Endothelial cell (in vitro differentiated cells): ENCODE measurements at places on chromosomes 3 and 15. TPM values are rescaled to one million over a fixed set of nuclear protein-coding genes. Genes with fewer than 3 reads are reported as not detected.

DNA sequence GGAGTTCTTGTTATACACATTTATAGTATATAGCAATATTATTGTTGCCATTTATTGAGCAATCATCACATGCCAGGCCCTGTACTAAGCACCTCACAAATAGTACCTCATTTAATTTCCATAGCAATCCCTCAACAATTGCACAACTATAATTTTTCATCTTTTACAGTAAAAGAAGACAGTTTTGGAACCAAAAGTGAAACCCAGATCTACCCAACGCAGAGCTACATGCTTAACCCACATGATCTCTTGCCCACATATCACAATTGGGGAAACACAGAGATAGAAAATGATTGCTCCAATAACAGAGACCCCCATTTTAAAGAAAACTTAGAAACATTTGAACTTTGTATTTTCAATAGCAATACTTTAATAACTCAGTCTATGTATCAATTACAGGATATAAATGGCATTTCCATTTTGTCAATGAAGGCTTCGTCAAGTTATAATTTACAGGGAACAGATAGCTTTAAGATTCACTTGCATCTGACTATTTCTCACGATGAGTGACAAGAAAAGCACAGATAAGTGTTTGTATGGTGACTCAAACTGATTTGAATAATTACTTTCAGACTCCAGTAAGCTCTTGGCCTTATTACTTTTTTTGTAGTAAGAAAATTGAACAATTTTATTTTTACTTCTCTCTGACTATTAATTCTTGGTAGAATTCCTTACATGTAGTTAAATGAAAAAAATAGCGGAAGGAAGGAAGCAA, 38.7 kb upstream of the CCDC50 start:
- no peak for DNase-seq

The MEGF11 gene
- 0.77 TPM for total RNA-seq

The RPN1 gene
- total RNA-seq, result 250 TPM

GRCh38 chr3:184619787-184620430, 58.3 kb downstream of the EPHB3 start:
- DNase-seq, result no peak

DNA sequence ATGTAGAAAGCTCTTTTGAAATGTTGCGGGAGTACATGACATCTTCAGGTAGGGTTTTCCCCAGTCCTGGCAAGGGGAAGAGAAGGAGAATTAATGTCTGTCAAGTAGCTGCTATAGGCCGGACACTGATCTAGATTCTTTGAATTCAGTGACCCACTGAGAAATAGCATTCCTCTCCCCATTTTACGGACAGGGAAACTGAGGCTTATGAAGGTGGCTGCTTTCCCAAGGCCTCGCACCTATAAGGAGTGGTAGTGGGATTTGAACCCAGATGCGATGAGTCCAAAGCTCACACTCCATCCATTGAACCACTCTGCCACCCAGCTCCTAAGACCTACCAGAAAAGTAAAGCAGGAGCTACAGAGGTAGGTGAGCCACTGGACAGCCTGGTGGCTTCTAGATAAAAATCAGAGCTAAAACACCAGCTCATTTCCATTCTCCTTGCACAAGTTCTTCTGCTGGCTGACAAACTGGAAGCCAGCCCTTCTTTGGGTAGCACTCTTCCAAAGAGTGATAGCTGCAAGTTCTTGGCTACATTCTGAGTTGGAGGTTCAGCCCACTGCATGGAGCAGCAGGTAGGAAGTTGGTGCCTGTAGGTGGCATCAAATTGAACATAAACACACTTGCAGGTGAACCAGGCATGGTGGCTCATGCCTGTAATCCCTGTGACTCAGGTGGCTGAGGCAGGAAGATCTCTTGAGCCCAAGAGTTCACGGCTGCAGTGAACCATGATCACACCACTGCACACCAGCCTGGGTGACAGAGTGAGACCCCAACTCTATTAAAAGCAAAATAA, 22.0 kb downstream of the ZNF710 start:
- DNase-seq, result no peak

- DNase-seq, result no peak
Measured at GRCh38 chr3:60330107-60330506, 921.1 kb downstream of the FHIT start.
